ENCODE measurements at places on chromosomes 2 and 18.

DNA sequence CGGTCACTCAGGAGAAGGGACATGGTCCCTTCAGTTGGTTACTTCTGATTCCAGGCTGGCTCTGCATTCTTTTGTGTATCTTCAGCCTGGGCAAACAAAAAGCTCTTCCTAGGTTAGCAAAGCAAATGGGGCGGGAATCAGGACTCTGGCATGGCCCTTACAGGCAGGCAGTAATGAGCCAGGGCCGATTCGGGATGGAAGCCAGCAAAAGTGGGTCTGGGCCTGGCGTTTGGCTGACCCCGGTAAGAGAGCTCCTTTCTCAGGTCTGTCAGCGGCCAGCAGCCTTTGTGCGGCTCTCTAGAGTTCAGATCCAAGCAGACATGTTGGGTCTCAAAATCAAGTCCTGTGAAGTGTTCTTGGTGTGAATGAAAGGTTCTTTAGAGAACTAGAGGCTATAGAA lies 81.5 kb upstream of the EML6 start:
- DNase-seq, result no peak

DNA sequence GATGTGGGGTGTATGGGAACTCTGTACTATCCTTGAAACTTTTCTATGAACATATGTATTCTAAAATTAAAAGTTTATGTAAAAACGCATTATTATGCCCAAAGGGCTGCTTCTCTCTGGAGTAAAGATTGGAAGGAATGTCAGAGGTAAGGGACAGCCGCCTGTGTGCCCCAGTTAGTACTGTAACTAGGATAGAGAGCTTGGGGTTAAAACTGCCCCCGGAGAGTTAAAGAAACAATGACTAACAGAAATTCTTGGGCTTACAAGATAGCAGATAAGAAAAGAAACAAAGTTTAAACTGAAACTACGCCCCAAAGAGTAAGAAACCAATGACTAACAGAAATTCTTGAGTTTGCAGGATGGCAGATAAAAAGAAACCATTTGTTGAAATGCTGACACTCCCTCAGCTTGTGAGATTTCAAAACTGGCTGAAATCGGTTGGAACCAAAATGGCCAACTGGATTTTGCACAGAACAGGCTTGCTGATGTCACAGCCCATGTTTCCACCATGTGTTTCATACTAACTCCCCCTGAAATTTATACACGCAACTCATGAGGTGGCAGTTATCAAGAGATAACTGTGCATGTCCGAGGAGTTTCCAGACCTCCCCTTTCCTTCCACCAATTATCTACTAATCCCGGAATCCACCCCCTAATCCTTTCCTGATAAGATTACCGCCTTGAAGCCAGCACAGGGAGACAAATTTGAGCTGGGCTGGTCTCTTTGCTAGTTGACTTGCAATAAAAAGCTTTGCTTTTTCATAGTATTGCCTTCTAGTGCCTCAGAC lies 8.7 kb upstream of the TXNDC2 start:
- peak; percentile 26 for DNase-seq

DNA sequence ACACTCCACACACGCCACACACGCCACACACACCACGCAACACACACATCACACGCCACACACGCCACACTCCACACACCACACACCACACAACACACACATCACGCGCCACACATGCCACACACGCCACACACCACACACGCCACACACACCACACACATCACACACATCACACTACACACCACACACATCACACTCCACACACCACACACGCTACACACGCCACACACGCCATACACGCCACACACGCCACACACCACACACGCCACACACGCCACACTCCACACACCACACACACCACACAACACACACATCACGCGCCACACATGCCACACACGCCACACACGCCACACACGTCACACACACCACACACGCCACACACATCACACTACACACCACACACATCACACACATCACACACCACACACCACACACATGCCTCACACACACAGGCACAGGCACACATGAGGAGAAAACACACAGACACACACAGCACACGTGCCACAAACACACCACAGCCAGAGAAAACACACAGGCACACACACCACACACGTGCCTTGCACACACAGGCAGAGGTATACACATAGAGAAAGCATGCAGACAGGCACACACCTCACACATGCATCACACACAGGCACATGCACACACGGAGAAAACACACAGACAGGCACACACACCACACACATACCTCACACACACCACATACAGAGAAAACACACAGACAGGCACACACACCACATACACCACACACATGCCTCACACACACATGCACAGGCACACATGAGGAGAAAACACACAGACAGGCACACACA lies 241.5 kb upstream of the MYT1L start:
- DNase-seq, result no peak

GRCh38 chr2:75556679-75557366 lies 3.9 kb downstream of the EVA1A start:
- no peak for DNase-seq

DNA sequence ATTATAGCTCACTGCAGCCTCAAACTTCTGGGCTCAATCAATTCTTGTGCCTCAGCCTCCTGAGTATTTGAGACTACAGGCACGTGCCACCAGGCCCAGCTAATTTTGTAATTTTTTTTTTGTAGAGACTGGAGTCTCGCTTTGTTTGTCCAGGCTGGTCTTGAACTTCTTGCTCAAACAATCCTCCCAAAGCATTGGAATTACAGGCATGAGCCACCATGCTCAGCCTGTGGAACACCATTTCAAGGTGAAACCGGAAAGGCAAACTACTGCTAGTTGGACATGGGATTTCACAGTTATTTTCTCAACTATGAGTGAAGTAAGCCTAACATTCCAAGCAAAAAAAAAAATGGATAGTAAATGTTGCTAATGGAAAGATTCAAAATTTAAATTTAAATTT lies 20.9 kb upstream of the TGIF1 start:
- no peak for DNase-seq

GRCh38 chr18:76885001-76885400 lies 62.6 kb downstream of the ZNF236 start:
- DNase-seq, result no peak

DNA sequence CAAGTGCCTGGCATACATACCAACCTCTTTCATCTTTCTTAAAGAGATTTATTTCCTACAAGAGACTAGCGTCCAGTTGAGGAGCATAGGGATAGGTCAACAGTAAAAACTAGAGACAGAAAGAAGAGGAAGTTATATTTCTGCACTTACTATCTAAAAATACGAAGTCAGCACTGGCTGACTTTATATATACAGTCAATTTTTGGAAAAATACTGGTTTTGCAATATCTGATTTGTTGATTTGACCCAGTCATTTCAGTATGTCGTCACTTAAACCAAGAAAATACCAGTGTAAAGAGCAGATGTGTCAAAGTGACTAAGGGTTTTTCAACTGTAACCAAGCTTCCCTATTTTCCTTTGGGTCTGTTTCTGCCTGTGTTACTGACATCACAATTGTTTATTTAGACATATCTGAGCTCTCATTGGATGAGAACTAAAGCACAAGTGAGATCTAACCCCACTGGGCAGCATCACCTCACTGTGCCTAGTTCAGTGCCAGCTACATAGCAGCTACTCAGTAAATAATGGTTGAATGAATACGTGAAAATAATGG lies 23.0 kb downstream of the CYTIP start:
- DNase-seq, result peak; percentile 40

- no peak for DNase-seq
These were observed 152.9 kb downstream of the LRRTM1 start for GRCh38 chr2:80151651-80152050.

DNA sequence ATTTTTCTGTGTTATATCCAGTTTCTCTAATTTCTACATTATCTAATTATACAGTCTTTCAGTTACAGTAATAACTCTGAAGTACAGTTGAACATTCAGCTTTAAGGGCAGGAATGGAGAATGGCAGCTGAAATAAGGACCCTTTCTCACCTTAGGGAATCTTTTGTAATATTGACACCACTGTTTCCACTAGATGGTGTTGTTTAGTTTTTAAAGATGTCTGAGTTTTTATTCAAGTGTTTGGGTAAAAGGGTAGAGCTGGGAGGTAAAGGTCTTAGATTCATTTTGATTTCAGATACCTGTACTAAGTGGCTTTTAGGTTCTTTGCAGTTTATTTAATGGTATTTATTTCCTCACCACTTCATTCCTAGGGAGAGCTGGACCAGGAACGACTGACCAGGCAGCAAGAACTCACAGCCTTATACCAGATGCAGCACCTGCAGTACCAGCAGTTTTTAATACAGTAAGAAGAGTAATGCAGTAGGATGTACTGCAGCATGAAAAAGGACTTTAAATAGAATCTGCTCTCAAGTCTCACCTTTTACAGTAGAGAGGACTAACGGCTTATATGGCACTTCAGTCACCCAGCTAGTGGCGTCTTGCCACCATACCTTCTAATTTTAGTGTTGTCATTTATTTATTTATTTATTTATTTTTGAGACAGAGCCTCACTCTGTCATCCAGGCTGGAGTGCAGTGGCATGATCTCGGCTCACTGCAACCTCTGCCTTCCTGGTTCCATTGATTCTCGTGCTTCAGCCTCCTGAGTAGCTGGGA lies 33.2 kb upstream of the KCNJ13 start:
- no peak for DNase-seq

GRCh38 chr2:218264773-218265561 lies 4.2 kb downstream of the GPBAR1 start:
- DNase-seq, result no peak

DNA sequence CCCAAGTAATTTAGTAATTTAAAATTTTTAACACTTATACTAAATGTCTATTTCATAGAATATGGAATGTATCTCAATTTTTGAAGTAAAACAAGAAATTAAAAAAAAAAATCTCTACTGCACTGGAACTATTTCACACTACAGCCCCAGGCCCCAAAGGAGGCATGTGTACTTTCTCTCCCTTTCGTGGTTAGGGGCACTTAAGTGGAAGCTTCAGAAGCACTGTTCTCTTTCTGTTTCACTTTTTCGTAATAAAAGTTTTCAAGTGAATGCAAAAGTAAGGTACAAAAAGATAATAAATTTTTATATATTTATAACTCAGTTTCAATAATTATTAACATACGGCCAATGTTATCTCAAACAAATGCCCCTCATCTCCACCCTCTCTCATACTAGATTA lies 123.8 kb upstream of the STON1 start:
- peak; percentile 41 for DNase-seq

DNA sequence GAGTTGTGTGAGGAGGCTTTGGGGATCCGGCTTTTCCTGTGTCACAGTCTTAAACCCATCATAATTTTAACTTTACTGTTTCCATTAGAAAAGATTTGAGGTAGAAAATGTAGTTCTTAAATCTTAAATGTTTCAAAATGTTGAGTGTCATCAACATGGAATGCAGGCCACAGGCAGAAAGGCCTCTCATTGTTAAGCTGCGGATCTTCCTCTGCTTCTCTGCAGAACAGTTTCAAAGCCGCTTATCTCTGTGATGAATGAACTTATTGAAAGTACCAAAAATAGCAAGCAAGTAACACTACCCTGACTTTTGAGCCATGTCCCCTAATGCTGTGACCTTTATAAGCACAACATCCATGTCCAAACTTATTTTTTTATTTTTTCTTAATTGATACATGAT lies 1645.8 kb downstream of the DPP10 start:
- no peak for DNase-seq

DNA sequence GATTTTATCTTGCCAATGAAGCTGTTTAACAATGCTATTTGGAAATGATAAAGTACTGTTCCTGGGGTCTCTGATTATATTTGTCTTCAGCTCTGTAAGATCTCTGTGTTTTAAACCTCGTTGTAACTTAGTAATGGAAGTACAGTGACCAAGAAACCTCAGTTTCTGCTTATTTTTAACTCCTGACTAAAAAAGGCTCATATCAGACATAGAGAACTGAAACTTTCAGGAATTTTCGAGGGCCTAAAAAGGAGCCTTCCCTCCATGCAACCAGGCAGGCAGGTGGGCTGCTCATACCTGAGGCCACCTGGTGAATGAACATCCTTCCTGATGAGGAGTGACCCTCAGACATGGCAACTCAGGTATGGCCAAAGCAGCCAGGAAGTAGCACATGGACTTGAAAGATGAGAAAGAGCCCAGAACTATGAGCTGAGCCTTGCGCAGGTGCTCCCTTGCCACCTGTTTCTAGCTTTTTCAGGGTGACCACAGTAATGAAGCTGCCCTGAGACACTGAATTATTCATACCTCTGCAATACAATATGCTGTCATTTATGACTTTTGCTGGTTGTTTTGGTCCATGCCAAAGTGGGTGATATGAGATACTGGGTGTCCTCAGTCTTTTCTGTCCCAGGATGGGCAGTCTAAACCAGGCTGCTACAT lies 23.9 kb downstream of the MYO3B start:
- DNase-seq, result peak; percentile 43

DNA sequence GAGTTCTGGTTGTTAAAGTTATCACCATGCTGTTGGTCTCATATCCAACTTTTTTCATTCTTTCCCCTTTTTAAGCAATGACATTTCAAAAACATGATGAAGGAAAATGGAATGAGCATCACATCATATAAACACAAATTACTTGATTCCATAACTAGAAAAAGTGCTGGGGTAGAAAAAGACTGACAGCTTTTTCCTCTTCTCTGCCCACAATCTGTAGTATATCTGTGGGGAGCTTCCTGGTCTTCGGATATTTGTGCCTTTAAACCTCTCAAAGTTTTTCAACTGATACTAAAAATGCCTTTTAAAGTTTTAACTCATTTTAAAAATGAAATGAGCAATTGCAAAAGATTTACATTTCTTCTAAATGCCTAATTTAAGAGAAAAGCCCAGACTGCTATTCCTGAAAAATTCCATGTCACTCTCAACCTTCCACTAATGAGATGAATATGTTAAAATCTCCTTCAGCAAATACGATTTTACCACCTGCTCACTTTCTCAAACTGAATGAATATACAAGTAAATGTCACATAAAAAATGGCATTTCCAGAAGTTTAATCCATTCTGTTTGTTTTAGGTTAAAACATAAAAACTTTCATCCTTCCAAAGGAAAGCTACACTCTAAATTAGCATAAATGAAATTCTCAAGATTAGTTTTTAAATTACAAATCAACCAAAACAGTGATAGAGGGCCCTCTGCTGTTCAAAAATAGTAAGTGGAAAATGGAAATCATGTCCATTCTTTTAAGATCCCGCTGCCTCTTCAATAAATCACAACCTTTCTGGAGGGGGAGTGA lies 2.1 kb downstream of the DNAH7 start:
- DNase-seq, result peak; percentile 43

DNA sequence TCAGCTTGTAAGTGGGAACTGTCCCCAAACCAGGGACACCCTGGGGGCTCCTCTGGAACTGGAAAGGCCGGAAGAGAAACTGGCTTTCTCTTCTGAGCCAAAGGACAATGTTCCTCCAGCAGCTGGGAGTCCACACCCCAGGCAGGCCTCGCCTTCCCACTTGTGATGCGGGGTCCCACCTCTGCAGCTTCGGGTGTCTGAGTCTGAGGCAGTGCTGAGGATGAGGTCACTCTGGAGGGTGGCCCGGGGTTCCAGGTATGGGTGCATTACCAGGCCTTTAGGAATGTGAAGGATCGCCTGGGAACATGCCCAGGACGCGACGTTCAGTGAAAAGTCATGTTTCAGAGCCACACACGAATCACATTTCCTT lies 18.2 kb upstream of the BOK start:
- DNase-seq, result no peak

All from GM12865 (cell line).